ENCODE measurements at places on chromosomes 12 and 14.
A peak's percentile ranks its signal among the peaks of the same experiment; 100 is the strongest.

DNA sequence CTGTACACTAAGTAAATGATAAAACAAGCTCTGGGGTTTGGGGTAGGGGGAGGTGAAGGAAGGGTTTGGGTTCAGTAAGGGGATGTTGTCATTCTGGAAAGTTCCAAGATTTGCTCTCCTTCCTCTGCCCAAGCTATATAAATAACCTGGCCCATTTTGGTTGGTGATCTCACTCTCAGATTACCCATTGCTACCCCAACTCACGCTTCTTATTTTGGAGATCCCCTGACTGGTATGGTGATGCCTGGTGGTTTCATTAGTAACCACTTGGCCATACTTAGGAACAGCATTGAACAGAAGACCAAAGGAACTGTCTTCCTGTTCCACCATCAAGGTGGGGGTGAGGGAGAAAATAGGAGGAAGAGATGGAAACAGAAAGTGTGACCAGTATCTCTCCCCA is 259.6 kb upstream of the TBX3 start:
- DNase-seq, result no peak

DNA sequence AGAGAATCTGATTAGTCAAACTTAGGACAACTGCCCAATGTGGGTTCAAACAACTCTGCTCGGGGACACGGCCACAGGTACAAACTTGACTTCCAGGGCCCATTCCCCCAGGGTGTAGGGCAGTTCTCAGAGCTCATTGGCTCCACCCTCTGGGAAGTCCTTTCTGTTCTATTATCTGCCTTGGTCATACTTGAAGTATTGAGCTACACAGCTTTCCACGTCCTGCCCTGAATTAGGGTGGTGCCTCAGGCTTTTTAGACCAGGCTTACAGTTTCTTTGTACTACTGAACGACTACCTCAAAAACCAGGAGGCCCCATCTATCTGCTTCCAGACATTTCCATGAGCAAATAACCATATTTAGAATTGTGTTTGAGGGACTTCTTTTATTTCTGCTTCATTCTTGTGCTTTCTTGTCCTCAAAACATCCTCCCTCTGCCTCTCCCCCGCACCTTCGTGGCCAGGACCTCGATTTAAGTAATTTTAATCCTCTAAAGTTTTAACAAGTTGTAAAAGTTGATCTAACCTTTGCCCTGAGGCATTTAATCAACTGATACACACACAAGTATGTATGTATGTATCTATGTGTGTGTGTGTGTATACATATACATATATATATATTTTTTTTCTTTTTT is 281.7 kb upstream of the AMIGO2 start:
- DNase-seq, result peak; percentile 16

GRCh38 chr12:51156245-51156765 is 16.6 kb downstream of the TFCP2 start:
- DNase-seq, result no peak

DNA sequence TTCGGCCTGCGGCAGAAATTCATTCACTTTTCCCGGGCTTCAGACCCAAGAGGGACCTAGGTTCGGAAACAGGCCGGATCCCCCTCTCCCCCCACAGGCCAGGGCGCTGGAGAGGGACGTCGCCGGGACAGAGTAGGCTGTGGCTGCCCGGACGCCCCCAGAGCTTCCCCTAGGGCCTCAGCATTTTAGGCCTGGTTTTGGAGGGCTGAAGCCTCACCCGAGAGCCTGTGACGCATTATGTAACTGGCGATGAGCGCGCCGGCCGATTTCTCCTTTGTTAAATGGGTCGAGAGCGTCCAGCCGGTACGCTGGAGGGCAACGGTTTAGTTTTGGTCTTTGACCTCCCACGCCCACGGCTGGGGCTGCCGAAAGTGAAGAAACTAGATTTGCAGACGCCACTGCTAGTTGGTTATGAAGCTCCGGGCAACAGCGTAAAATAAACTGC is 657 bp downstream of the PEBP1 start:
- no peak for DNase-seq

DNA sequence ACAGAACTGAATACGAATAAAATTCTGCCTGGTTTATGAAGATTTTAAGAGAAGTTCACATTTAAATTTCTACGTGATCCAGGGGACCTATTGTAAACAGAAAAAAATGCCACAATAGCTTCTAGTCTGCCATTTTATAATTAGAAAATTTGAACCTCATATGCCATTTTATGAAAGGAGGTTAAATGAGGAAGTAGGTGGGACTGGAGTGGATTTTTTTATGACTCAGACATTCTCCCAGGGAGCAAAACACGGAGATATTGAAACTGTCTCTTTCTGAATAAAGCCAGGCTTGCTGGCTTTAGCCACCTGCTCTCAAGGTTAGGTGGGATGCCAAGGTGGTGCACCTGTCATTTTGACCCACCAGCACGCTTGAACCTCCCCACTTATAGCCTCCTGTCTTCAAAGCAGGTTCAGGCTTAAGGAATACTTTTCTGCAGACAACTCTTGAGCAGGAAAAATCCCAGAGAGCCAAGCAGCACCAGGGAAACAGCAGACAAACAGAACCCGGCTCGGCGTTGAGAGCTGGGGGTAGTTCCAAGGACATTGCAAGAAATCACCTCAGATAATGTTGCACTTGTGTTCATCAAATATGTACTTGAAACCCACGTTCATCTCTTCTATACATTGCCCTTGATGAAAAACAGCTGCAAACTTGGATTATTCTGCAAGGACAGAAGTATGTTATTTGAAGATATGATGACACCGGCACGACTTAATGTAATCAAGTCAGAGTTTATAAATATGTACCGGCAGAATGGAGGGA is 203.7 kb downstream of the PPM1H start:
- DNase-seq, result no peak

DNA sequence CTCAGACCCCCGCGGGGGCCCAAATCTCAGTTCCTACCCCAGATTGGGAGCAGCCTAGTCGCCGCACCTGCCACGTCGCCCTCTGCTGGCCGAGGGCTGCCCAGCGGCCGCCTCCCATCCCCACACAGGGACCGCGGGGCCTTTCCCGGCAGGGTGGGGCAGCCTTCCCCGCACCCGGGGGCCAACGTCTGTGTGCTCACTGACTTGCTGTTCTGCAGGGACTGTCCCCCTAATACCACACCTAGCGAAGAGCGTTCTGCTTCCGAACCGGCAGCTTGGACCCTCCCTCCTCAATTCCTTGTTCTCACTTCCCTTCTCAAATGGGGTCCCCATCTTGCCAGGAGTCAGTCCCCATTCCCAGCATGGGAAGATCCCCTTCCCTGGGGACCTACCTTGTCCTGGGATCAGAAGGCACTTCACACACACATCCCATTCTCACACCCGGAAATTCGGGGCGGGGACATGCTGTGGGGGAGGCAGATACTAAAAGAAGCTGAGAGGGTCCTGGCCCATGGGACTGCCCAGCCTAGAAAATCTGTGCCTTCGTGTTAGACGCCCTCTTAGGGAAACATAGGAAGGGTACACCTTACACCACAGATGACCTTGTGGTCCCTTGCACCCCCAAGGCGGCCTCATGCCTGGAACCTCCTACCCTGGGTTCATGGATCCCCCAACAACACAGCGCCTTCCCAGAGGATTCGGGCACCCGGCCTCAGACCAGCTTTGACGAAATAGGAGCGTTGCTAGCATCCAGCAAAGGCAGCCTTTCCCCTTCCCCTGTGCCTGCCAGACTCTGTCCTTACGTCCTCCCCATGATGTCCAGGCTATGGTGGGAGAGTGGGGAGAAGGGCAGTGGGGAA is 16.4 kb downstream of the ACVRL1 start:
- peak; percentile 18 for DNase-seq

GRCh38 chr12:71771069-71771468 is 16.4 kb downstream of the RAB21 start:
- no peak for DNase-seq

DNA sequence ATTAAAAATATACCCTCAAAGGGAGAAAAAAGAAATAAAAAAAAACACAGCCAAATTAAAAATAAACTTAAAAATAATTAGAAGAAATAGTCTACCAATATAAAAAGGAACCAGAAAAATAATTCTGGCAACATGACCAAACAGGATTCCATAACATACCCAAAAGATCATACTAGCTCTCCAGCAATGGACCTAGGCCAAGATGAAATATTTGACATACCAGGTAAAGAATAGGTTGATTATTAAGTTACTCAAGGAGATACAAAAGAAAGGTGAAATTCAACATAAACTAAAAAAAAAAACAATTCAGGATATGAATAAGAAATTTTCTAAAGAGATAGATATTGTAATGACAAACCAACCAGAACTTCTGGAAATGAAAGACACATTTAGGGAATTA is 121.3 kb upstream of the SCAF11 start:
- DNase-seq, result no peak

DNA sequence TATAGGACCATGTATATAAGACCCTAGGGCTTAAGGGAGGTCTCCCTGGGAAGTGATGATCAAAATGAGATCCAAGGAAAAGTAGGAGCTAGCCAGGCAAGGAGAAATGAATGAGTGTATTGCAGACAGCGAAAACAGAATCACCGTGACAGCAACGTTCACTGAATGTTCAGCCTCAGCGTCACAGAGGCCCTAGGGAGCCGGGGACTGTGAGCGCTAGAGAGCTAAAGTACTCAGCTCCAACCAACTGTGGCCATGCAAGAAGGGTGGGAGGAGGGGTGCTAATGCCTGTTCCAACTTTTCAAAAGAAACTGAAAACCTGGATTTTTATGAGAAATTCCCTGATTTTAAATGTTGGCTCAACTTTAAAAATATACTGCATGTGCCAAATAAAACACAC is 105.5 kb upstream of the CCND2 start:
- DNase-seq, result no peak

DNA sequence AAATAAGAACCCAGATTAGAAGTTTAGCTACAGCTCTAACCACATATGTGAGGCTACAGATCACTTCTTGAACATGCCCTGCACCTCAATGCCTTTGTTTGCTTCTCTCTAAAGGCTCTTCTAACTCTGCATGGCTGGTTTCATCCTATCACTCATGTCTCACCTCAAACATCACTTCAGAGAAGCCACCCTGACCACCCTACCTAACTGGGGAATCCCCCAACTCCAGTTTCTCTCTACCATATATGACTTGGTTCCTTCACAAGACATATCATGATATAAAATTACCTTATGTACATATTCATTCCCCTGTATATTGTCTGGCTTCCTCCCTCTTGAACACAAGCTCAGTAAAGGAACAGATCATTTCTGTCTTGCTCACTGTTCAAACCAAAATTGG is 250.2 kb upstream of the GRIP1 start:
- DNase-seq, result no peak

- no peak for DNase-seq
Observed at GRCh38 chr14:104778694-104779331, 16.7 kb downstream of the AKT1 start.

DNA sequence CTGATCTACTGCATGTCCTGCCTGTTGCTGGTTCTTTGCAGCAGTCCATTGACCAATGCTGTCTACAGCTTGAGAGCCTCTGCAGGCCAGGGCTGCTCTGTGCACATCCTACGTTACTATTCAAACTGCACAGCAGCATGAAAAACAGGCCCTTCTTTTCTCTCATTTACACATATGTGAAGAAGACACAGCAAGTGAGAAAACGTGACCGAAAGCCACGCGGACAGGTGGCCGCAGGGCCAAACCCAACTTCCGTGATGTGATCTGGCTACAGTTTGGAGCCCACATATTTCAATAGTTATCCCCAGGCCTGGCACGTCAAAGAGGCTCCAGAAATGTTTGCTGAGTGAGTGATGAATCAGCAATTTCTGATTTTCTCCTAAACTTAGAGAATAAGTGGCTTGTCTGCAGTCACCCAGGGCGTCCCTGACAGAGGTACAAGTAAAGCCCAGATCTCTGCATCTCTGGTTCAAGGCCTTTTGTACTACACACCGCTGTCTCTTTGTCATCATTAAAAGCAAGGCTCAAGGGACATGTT is 17.9 kb upstream of the TCL1B start:
- DNase-seq, result no peak

- peak; percentile 25 for DNase-seq
Observed at GRCh38 chr14:103629503-103630121, 601 bp downstream of the KLC1 start.

DNA sequence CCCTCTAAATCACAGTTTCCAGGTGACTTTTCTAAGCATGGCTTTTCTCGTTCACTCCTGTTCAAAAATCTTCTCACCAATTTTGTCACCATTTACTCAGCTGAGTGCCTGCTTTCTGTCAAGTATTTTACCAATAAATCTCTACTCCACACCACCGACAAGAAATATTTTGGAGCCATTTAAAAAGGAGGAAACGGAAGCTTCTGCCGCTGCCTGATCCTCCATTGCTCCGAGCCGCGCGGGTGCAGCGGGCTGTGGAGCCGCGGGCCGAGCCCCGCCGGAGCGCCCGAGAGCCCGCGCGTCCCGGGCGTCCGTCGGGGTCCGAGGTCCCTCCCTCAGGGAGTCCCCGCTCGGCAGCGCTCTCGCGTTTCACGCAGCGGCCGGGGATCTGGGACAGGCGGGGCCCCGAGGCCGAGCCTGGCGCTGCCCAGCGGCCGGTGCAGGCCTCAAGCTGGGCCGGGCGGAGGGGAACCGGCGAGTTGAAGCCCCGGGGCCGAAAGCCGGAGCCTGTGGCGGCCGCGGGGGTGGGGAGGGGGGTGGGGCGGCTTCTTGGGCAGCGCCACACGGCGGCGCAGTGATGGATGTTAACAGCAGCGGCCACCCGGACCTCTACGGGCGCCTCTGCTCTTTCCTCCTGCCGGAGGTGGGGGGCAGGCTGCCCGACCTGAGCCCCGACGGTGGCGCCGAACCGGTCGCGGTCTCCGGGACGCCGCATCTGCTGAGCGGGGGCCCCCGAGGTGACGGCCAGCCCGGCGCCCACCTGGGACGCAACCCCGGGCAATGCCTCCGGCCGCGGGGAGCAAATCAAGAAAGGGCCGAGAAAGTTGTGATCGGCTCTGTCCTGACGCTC is 1.1 kb upstream of the HEBP1 start:
- DNase-seq, result no peak

- DNase-seq, result peak; percentile 40
Observed at GRCh38 chr12:70365648-70366518, at the start of gene KCNMB4. Gene KCNMB4 (plus strand): TSS chr12:70366290. CDS start chr12:70366735, 445 bp downstream.

GRCh38 chr12:79555028-79555925 is 135.5 kb downstream of the PAWR start:
- no peak for DNase-seq

DNA sequence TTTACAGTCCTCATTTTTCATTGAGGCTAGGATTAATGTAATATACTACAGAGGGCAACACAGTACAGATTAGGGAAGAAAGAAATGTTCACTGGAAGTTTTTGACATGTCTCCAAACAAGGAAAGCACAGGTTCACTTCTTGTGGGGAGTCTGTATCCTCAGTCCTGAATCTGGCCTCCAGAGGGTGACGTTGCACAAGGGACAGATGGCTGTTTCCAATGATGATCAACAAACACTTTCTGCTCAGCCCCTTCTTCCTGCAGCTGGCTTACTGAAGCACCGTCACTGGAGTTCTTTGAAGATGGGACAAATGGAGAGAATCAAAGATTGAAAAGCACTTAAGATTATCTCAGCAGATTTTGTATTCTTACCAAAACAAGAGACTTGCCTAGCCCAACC is 123.3 kb upstream of the OR4E1 start:
- DNase-seq, result no peak

GRCh38 chr14:99064262-99064954 is 207.6 kb downstream of the BCL11B start:
- DNase-seq, result no peak

GRCh38 chr14:33019346-33019745 is 80.7 kb downstream of the NPAS3 start:
- DNase-seq, result no peak

GRCh38 chr14:74265301-74265965 is 26.2 kb downstream of the VSX2 start:
- no peak for DNase-seq
